Umbilical cord (tissue), 2 donors: ENCODE measurements at places on chromosomes 7 and 10.

DNA sequence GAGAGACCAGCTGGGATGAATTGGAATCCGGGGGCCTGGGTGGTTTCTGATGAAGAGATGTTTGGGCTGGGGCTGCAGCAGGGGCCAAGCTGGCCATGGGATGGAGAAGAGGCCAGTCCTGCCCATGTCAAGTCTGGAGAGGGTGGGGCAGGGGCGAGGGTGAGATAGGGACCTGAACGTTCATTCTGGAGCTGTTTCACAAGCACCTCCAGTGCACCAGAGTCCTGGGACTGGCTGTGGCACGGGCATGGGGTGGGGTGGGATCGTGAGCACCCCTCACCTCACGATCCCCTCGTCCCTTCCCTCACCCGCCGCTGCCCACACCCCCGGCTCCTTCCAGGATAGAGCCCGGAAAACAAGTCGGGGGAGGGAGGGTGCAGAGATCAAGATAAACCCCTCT is 25.8 kb upstream of the PSMG3 start:
- no peak for DNase-seq

DNA sequence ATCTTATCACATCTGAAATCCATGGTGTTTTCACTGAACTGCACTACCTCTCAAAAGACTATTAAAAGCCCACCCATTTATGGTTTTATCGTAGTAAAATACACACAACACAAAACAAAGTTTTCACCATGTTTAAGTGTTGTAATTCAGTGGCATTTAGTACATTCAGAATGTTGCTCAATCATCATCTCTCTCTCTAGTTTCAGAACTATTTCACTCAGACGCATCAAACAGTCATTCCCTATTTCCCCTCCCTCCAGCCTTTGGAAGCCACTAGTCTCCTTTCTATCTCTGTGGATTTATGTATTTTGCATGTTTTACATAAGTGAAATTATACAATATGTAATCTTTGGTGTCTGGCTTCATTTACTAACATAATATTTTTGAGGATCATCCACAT is 332.6 kb downstream of the TNS3 start:
- DNase-seq = no peak

- DNase-seq = no peak
Measured at GRCh38 chr10:86878983-86879713, 78.3 kb downstream of the MMRN2 start.

- no peak for DNase-seq
Measured at GRCh38 chr10:103802637-103803353, 52.6 kb downstream of the SH3PXD2A start.
